Transverse colon (tissue), 4 donors: ENCODE measurements at places on chromosomes 6 and 20. TPM values are rescaled to one million over a fixed set of nuclear protein-coding genes. Genes with fewer than 3 reads are reported as not detected.

The NNAT gene
- 11.3 TPM for total RNA-seq

The SDCBP2 gene
- 354 TPM for total RNA-seq

The CYP21A2 gene
- total RNA-seq, result not detected

GRCh38 chr6:34378470-34378869, 14.0 kb downstream of the NUDT3 start:
- no peaks in the 10 kb centered on the region for H3K27me3 ChIP-seq
- H3K4me3 ChIP-seq, result no peak overlapping the region
- no peaks in the 10 kb centered on the region for H3K4me1 ChIP-seq
- no peak overlapping the region for H3K27ac ChIP-seq
- no peak for DNase-seq

- H3K36me3 ChIP-seq, result peaks cover 21% of the 10 kb centered on the region
- no peak for DNase-seq
- no peaks in the 10 kb centered on the region for H3K27me3 ChIP-seq
- no peak overlapping the region for H3K27ac ChIP-seq
- H3K4me1 ChIP-seq, result no peaks in the 10 kb centered on the region
Observed at GRCh38 chr6:160041608-160042007, 72.7 kb downstream of the IGF2R start.

DNA sequence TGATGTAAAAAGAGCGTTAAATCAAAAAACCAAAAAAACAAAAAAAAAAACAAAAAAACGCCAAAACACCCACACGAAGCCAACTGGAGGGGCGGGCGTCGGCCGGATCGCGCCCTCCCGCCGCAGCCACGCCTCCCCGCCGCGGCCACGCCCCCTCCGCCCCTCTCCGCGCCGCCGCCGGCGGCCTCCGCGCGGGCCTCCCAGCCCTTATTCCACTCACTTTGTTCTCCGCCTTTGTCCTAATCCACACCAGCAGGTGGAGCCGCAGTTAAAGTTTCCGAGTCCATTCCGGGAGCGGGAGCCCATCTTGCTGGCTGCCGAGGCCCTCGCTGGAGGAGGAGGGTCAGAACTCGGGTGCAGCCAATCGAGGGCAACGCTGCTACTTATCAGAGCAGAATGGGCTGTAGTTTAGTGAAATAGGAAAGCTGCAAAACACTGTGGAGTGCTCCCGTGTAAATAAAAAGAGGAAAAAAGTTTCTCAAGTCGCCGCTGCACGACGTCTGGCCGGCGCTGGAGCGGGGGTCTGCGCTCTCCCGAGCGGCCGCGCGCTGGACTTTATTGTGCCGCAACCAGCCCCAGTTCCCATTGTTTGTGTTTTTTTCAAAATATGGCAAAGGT, at the start of gene ASF1A:
TSS of gene ASF1A (plus strand) at position 346 of the 618 bp plus-strand sequence. CDS start at position 608, 262 bp downstream.
- H3K27me3 ChIP-seq, result no peaks in the 10 kb centered on the region
- peak; percentile 97 for DNase-seq
- H3K27ac ChIP-seq, result peak within 1 kb of the TSS; percentile 98

DNA sequence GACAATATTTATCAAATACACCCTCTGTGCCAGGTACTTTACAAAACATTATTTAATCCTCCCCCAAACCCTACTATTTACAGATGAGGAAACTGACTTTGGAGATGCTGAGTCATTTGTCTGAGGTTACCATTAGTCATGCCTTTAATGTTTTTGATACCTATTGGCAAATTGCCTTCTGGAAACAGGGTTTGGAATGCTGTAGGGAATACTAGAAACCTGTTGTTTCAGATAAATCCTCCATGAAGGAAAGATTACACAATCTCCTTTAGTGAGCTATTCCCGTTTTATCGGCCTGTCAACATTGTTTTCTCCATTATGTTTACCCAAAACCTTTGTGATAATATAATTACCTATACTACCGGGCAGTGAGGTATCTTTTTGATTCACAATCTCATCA, 93.6 kb upstream of the ADGRF1 start:
- no peak for DNase-seq
- H3K27me3 ChIP-seq, result no peaks in the 10 kb centered on the region
- H3K4me3 ChIP-seq, result no peak overlapping the region
- H3K36me3 ChIP-seq, result no peaks in the 10 kb centered on the region
- H3K27ac ChIP-seq, result peak overlapping the region; percentile 81

DNA sequence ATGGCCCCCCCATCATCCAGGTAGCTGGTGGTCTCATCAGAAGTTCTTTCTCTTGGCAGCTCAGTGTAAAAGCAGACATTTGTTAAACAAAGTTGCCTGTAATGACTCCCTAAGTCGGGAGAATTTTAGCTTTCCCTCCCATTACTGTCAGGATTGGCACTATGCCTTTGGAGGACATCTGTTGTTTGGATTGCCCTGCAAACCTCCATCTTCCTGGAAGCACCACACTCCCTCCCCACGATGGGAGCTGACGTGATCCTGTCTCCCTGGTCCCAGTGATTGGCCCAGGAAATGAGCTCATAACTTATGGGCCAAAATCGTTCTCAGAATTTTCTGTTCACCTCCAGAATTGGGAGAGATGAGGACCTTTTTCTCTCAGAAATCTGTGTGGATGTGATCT, 42.6 kb upstream of the CNR1 start:
- H3K27ac ChIP-seq, result no peak overlapping the region
- DNase-seq, result no peak
- H3K4me1 ChIP-seq, result no peaks in the 10 kb centered on the region
- no peak overlapping the region for H3K4me3 ChIP-seq
